ENCODE measurements at places on chromosomes 1 and 21.
A peak's percentile ranks its signal among the peaks of the same experiment; 100 is the strongest.

- DNase-seq: peak; percentile 34
Observed at GRCh38 chr1:112618114-112618720, 724 bp downstream of the ST7L start.

DNA sequence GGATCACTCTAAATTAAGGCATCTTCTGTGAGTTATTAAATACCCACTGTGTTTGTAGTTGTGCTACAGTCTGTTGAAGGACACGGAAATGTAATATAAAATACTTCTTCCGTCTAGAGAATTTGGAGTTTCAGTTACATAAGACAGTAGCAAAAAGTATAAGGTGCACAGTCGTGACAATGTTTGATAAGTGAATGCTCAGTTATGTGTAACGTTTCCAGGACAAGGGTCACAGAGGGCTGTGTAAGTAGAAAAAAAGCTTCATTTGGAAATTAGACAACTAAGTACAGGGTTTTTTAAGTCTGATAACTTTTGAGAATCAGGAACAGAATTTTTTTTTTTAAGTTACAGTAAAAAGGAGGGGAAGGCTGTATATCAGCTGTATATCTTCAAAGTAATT lies 27.5 kb downstream of the SRSF11 start:
- DNase-seq: no peak

- no peak for DNase-seq
Observed at GRCh38 chr1:154318386-154318785, 2.5 kb upstream of the AQP10 start.

GRCh38 chr1:80154176-80154575 lies 1147.6 kb upstream of the ADGRL4 start:
- DNase-seq: no peak

DNA sequence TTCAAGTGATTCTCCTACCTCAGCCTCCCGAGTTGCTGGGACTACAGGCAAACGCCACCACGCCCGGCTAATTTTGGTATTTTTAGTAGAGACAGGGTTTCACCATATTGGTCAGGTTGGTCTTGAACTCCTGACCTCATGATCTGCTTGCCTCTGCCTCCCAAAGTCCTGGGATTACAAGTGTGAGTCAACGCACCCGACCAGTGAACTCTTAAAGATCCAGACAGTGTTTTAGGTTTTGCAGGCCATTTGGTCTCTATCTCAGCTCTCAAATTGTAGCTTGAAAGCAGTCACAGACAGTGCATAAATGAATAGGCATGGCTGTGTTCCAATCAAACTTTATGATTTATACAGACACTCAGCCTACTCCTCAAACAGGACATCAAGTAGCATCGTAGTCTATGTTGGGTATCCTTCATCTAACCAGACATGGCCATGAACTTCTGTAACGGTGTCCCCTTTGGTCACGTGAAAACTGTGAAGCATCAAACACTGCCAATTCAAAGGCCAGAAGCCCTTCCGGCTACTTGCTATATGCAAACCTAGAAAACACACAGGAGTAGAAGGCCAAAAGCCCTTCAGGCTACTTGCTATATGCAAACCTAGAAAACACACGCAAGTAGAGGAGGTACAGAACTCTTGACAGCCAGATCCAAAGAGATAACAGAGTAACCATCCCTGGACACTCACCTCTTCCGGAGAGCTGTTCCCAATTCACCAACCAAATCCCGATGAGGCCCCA lies 3.1 kb downstream of the FUCA1 start:
- DNase-seq: no peak

GRCh38 chr1:62327360-62328055 lies 8.3 kb upstream of the KANK4 start:
- DNase-seq: no peak

DNA sequence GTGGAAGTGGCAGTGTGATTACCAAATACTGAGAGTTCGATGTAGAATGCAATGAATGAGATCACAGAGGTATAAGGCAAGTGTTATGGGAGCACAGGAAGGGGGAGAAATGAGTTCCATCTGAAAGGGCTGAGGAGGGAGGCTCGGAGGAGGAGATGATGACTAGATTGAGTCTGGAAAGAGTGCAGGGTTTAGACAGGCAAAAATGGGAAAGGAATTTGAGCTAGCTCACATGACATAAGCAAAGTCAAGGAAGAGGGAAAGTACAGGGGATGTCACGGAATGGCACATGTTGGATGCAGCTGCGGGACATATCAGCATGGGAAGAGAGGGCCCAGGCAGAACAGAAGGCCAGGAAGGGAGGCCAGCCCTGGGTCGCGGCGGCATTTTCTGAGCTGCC lies 132.7 kb downstream of the RUNX1 start:
- DNase-seq: peak; percentile 42

DNA sequence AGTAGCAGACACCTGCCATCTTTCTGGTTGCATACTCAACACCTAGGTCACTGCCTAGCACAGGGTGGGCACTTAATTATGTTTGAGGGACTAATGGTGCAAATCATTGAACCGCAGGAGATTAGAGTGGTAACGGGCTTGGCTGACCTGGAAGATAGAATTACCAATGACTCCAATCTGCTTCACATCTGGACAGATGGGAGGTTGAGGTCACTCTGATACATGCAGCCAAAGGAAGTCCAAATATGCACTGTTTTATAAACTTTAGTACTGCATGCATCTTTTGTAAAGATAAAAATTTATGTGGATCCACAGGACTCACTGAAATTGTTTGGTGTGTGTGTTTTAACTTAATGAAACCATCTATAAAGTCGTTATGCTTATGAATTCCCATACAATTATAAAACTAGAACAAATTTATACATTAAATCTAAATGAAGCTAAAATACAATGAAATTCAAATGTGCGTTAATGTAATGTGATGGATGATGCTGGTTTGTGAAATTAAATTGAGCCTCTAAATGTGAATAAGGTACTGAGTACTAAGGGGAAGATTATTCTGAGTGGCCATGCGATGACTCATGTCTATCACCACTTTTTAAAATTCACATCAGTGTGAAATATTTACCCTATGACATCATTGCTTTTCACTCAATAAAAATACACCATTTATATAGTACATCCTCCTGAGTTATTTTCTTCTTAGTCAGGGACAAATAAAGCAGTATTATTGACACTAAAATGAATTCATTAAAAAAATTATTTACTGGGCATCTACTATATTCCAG lies 224.7 kb upstream of the FAM78B start:
- no peak for DNase-seq

GRCh38 chr1:240099329-240099728 lies 7.6 kb downstream of the FMN2 start:
- DNase-seq: no peak

GRCh38 chr1:37473431-37474045 lies 842 bp upstream of the ZC3H12A start:
- no peak for DNase-seq

- no peak for DNase-seq
Observed at GRCh38 chr1:27593678-27594563, 10.0 kb downstream of the AHDC1 start.

GRCh38 chr1:48552903-48553606 lies 81.1 kb upstream of the SPATA6 start:
- no peak for DNase-seq

- DNase-seq: no peak
Observed at GRCh38 chr1:180912211-180912800, 391 bp upstream of the KIAA1614 start.

- DNase-seq: no peak
Observed at GRCh38 chr1:12617511-12617900, 504 bp downstream of the DHRS3 start.

- no peak for DNase-seq
Observed at GRCh38 chr1:67372136-67372535, 58.1 kb downstream of the SERBP1 start.

DNA sequence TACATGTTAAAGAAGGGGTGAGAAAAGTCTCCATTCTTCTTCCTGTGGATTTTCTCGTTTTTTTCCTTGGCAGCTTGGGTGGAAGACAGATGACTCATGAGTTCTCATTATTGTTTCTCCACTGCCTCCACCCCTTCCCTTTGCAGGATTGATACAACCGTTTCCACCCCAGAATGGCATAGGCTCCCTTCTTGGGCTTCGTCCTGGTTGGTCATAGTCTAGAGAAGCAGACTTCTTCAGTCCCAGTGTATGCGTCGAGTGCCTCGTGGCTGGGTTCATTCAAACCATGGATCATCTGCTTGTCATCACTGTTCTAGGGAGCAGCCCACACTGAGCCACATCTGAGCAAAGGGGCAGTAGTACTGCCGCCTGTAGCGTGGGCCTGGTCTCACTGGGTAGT lies 13.7 kb downstream of the PTGFRN start:
- peak; percentile 12 for DNase-seq

DNA sequence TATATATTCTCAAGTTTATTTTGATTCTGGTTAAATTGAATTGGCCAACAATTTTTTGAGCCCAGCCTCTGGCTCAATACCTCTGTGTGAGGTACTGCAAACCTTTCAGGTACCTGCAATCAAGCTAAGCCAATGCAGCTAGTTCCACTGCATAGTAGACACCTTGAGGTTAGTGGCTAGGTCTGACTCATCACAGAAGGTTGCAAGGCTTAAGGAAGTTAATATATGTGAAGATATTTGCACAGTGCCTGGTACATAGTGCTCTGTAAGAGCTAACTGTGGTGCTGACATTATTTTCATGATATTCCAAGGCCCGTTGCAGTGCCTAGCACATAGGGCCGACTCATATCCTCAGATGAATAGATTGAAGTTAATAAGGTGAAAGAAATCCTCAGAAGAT lies 330.5 kb upstream of the KAZN start:
- no peak for DNase-seq

- DNase-seq: no peak
Observed at GRCh38 chr1:119245881-119246280, 105.4 kb upstream of the WARS2 start.

- DNase-seq: peak; percentile 38
Observed at GRCh38 chr1:113452921-113453770, 62.8 kb downstream of the MAGI3 start.

- no peak for DNase-seq
Observed at GRCh38 chr1:54986533-54986932, 6.1 kb downstream of the TMEM61 start.

DNA sequence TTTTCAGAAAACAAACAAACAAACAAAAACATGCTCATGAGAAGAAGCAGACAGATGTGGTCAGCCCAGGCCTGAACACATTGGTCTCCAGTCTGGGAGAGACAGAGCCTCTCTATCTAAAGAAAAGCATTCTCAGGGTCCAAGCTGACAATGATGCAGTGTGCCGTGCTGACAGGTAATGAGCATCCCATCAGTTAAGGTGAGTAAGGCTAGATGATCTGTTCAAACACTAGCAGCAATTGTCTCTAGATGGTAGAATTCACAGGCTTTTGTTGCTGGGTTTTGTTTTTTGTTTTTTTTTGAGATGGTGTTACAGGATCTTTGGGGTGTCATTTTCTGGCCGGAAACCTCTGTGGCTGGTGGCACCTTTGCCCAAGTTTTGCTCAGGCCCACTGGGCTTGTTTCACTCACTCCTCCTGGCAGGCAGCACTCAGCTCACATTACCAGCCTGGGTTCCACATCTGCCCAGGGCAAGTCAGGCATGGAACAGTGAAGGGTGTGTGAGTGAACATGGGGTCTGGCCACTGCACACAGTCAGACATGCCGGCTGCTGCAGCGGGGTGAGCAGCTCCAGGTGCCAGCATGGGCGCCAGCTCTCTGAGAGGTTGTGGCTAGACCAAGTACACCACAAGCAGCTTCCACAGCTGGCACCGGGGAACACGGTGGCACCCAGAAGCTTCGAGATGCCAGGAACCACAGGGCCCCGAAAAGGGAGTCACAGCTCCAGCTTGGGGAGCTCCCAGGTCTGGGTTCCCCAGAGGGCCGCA lies 2.5 kb upstream of the C1QA start:
- DNase-seq: no peak

GRCh38 chr1:50735443-50735842 lies 224.6 kb downstream of the FAF1 start:
- DNase-seq: no peak

- DNase-seq: no peak
Observed at GRCh38 chr1:29628190-29628589, 391.9 kb downstream of the PTPRU start.

- no peak for DNase-seq
Observed at GRCh38 chr1:43786960-43787359, 79.6 kb downstream of the ST3GAL3 start.

DNA sequence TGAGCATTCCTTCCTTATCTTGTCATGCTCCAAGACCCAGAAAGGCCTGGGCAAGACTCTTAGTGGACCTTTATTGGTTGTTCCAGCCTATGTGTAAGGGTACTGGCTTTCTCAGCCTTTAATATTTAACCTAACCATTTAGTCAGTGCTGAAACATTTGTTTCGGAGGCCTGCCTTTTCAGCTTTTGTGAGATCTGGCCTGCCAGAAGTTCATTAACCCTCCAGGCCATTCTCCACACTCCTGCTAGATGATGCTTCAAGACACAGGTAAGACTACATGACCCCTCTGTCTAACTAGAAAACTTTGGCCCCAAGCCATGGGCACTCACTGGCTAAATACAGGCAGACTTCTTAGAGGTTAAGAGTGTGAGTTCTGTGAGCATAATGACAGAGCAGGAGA lies 138.4 kb upstream of the ZP4 start:
- DNase-seq: no peak

- DNase-seq: no peak
Observed at GRCh38 chr1:117836069-117836468, 93.4 kb downstream of the GDAP2 start.

- no peak for DNase-seq
Observed at GRCh38 chr1:114113411-114114184, 40.1 kb downstream of the SYT6 start.

- no peak for DNase-seq
Observed at GRCh38 chr1:99691175-99691574, 45.3 kb downstream of the PALMD start.

- DNase-seq: no peak
Observed at GRCh38 chr1:197773856-197774255, 1.4 kb downstream of the DENND1B start.

GRCh38 chr1:246566813-246567645 lies 773 bp downstream of the CNST start:
- DNase-seq: peak; percentile 57

DNA sequence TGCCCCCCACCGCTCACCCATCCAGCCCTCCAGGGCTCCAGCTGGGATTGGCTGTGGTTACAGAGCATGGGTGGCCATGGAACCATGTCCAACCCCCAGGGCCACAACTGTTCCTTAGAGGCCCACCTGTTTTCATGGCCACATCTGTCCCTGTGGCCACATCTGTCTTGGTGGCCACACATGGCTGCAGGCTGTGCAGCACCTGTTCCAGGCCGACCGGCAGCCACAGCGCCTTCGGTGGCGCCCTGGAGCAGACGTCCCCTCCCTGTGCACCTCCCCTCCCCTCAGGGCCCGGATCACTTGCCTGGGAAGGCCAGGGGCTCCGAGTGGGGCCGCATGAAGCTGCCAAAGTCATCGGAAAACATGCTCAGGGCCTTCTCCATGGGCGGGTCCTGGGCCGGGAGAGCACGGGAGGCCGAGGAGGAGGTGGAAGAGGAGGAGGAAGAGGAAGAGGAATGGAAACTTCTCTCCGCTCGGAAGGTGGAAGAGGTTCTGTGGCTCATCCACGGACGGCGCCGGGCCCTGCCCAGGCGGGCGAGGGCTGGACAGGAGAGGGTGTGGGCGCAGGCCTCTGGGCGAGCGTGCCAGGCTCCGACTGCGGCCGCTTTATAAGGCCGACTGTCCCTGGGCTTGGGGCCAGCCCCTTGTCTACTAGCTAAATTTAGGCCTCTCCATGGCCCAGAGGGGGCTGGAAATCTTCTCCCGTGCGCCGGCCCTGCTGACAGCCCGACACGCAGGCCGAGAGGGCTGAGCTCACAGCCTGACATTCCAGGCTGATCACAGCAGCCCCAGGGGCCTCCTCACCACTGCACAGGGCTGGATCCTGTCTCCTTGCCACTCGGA lies at the start of gene HSPB7:
Gene HSPB7 (minus strand): TSS at position 583 of the 843 bp plus-strand sequence. CDS start 80 bp downstream, at position 503.
- peak; percentile 60 for DNase-seq

Data from brain microvascular endothelial cell (primary cell).